ENCODE measurements at places on chromosomes 2 and 18.

- DNase-seq: no peak
Measured at GRCh38 chr2:223801736-223802135, 35.6 kb downstream of the AP1S3 start.

DNA sequence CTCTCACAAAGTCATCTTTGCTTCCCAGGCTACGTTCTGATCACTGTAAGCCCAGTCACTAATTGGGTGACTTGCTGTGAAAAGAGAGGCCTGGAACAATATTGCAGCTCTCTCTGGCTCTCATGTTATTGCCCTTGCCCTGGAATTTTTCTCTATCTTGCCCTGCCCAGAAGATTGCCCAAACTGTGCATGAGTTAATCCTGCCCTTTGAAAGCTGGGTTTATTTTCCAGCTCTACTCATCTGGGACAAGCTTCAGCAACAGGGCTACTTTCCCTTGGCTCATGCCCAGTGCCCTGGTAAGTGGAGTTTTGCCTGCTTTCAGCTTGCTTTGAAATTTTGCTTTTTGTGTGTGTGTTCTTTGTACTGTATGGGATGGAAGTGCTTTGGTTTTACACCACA is 6.9 kb upstream of the EHBP1 start:
- no peak for DNase-seq

DNA sequence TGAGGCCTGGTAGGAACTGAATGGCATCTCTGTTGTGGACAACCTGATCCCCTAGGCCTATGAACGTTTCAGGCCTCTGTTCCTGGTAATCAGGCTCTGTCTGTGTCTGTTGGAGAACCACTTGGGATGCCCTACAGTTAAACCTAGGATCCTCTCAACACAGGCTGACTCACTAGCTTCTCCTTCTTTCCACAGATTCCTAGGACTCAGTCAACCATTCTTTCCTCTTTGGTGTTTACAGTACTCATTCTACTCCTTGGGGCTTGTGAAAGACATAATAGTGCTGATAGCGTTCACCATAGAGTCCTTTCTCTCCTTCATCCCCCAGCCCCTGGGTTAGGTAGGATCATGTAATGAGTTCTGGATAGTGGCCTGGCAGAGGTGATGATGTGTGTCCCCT is 544.3 kb downstream of the METTL4 start:
- no peak for DNase-seq

DNA sequence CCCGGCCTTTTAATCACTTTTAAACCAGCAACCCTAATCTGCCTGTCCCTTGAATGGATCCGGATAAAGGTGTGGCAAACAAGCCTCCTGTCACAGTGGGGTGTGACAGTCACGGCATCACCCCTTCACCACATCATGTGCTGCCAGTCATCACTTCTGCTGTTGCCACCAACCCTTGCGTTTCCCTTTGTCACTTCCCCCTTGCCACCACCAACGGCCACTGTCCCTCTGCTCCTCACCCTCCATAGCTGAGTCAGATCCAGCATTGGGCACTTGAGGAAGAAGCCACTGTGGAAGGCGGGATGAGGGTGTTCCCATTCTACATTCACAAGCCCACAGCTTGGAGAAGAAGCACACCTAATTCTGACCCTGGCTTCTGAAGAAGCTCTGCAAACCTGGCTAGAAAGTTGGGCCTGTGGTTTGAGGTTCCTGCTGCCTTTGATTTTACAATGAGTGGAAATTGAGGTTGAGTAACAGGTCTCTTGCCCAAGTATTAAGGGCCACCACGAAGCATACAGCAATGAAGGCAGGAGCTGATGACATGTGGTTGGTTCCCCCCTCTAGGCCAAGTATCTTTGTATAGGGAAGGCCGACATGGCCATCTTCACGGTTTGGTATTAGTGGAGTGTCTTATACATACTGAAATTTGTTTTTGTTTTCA is 22.9 kb upstream of the DARS1 start:
- peak; percentile 30 for DNase-seq

DNA sequence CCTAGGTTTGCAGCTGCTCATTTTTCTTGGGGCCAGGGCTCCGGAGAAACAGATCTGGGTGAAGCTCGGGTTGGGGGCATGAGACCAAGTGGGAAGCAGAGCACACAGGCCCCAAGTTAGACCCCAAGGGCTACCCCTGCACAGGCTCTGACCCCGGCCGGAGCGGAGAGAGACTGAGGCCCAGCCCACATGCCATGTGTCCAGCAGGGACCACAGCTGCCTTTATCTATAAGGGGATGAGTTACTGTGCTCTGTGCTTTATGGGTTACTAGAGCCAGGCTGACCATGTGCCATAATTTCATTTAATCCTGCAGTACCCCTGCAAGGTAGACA is 30.3 kb upstream of the PRLH start:
- DNase-seq: no peak
